Breast epithelium (tissue), 4 donors: ENCODE measurements at places on chromosomes 1 and 21. TPM values are rescaled to one million over a fixed set of nuclear protein-coding genes. Genes with fewer than 3 reads are reported as not detected.

Gene LCE1E
- total RNA-seq = not detected

Gene CD5L
- total RNA-seq = not detected

Gene CLDN17
- total RNA-seq = not detected

Gene CD164L2
- 0.66 TPM for total RNA-seq

DNA sequence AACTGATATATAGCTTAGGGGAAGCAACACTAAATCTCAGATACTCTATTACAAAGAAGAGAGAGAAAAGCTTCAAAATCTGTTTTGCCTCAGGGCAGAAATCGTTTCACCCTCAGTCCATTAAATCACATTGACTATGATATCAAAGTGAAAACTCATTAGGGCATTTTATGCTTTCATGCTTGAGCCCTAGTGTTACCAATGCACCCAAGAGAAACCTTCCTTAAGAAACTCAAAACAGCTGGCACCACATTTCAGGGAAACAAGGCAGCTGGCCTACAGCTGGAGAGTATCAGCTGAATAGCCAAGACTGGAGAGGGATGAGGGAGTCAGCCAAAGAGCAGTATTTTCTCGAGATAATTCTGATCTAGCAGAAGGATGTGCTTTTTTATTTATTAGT, 14.9 kb downstream of the COLGALT2 start:
- DNase-seq = no peak

GRCh38 chr1:55955016-55955621, 624.2 kb downstream of the PLPP3 start:
- DNase-seq = no peak

DNA sequence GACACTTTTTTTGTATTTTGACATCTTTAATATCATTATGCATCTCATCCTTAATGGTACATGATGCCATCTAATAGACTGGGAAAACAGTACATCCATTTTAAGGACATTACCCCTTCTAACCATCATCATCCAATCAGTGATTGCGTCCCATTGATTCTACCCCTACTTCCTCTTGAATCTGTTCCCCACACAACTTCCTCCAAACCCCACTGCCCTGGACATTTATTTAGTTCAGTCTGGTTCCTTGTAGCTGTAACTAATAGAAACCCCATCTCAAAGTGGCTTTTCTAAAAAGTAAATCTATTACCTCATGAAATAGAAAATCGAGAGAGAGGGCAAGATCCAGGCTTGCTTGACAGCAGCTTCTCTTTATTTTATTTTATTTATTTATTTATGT, 2.1 kb upstream of the ITLN1 start:
- DNase-seq = no peak

DNA sequence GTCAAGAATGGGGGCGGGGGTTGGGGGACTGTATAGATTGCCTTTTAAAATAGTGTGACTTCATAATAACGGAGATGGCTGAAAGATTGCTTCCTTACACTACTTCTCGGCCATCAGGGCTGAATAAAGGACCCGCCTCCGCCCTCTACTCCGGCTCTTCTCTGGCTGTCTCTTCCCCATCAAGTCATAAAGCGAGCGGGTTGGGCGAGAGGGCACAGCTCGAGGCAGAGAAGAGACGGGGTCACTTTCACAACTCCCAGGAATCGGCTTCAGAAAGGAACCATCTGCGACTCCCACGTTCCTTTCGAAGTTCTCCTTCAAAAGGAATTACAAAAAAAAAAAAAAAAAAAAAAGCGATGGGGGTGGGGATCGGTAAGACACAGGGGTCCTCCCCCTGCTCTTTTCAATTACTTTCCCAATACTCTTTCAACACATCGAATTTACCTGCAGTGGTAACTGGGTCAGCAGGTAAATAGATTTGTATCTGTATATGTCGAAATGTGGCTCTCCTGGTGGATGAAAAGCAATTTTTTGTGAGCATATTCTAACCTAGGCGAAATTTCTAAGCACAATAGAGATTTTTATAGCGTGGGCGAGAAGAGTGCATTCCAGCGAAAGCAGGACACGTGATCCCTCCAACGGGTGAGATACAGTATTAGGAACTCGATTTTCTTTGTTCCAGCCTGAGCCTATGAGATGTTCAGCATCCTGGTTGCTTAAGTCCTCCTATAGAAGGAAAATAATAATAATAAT, 2.0 kb downstream of the LRRC7 start:
- DNase-seq = no peak

DNA sequence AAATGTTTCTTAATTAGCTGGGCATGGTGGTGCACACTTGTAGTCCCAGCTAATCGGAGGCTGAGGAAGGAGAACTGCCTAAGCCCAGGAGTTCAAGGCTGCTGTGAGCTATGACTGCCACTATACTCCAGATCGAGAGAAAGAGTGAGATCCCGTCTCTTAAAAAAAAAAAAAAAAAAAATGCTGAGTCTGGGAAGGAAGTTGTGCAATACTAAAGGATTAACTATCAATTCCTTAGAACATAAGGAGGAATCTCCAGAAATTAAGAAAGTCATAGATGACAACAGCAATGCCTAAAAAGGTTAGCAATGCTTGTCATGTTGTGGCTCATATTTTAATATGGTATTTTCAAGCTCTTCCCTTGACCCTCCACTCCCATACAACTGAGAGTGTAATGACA, 5.3 kb downstream of the LUZP1 start:
- DNase-seq = no peak

GRCh38 chr21:31374395-31374794, 30.3 kb upstream of the TIAM1 start:
- DNase-seq = no peak

DNA sequence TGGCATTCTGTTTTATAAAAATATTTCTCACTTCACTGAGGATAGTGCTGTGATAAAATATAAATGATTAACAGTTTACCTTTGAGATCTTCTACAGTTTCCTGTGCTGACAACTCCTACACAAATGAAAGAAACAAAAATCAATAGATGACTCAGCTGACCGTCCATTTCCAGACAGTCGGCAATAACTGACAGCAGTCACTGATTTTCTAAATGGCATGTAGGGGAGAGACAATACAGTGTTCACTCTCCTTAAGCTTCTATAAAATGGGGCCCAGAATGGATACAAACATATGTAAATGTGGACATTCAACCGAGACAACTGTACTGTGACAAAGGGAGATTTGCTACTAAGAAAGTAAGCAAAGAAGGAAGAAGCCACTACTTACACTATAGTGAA, 34.3 kb downstream of the PCNX2 start:
- no peak for DNase-seq
